ENCODE measurements at places on chromosomes 7 and 10.

- DNase-seq: no peak
Observed at GRCh38 chr7:83941300-83941699, 253.3 kb downstream of the SEMA3A start.

GRCh38 chr10:75304741-75305390, 69.1 kb upstream of the COMTD1 start:
- DNase-seq: no peak

GRCh38 chr7:159192013-159192412, 47.3 kb upstream of the VIPR2 start:
- DNase-seq: no peak

- DNase-seq: no peak
Observed at GRCh38 chr7:139232377-139232717, 1.3 kb downstream of the UBN2 start.

DNA sequence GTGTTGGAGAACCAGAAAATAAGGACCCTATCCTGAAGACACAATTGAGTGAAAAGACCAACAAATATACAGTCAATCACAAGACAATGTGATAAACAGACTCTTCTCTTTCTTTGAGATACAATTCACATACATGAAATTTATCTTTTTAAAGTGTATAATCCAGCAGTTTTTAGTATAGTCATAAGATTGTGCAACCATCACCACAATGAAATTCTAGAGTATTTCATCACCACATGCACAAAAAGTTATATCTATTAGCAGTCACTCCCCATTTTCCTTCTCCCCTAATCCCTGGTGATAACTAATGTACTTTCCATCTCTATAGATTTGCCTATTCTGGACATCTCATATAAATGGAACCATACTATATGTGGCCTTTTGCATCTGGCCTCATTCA, 8.2 kb upstream of the SORBS1 start:
- no peak for DNase-seq

DNA sequence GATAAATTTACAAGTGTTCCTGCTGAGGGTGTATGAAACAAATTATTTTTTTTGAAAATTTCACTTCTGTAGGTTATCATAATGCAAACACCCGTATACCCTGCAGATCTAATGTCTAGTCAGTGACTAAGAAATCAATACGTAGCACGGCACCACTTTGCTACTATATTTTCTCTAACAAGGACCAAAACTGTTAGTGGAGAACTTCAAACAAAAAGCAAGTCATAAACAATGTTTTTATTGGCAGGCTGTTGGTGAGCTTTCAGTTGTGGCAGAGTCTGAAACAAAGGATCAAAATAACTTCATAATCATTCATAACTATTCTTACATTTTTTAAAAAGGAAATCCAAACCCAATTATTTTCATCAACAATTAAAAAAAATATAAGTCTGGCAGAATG, 11.8 kb downstream of the SEM1 start:
- DNase-seq: no peak

DNA sequence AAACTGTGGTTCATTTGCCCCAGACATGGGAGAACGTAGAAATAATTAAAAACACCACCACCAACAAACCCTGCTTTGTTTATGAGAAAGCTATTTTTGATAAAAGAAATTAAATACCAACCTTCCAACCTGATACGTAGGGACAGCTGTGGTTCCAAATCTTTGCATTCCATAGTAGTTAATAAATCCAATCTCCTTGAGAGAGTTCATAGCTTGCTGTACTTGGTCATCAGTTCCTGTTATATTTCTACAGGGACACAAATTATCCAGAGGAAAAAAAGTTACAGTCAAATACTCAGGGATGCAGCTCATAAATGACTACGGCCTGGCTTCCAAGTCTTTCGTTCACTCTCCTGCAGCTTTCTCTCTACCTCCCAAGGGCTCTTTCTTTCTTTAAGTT, 41.1 kb downstream of the PUS7 start:
- DNase-seq: no peak

DNA sequence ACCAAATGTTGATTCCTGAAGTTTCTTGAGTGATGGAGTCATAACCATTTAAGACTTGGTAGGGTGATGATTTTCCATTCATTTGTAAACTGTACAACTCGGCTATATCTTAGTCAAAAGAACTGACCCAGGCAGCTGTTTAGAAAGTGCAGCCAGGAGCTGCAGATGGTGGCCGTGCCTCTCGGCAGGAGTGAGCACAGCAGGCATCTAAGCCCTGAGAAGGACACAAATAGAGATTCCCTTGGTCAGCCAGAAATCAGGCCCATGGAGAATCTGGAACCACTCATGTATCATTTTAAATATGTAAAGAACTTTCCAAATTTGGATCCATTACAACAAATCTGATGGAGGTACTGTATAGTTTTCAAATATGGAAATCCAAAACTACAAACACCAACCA, 177.0 kb upstream of the AKR1E2 start:
- DNase-seq: no peak

- DNase-seq: no peak
Observed at GRCh38 chr10:72740528-72740927, 48.6 kb downstream of the MCU start.

DNA sequence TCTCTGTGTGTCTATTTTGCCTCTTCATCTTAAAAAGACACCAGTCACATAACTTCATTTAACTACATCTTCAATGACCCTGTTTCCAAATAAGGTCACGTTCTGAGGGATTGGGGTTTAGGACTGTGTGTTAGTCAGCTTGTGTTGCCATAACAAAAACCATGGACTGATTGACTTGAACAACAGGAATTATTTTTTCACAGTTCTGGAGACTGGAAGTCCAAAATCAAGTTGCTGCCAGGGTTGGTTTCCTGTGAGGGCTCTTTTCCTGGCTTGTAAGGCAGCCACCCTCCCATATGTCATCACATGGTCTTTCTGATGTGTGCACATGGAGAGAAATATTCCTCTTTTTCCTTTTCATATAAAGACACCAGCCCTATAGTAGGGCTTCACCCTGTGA, 55.3 kb downstream of the REEP3 start:
- DNase-seq: no peak

DNA sequence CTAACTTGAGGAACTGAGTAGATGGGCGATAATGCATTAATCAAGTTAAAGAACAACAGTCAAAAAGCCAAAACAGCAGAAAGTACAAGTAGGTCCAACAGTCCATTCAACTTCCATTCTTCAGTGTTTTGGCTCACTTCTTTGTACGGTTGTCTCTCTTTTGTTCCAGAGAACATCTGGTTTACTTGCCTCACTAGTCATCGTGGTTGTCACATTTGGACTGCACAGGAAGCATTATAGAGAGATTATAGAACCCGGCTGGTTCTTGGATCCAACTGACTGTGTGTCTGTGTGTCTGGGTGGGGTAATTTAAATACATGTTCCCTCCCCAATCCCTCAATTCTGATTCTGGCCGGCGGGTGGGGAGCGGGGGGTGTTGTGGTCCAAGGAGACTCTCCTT, 1.8 kb upstream of the CEP41 start:
- no peak for DNase-seq

- DNase-seq: no peak
Observed at GRCh38 chr7:38052786-38053185, 125.3 kb upstream of the STARD3NL start.

GRCh38 chr10:61397175-61397986, 55.8 kb downstream of the TMEM26 start:
- peak; percentile 7 for DNase-seq

GRCh38 chr7:150556521-150557138, 10.6 kb upstream of the GIMAP4 start:
- DNase-seq: no peak

- no peak for DNase-seq
Observed at GRCh38 chr10:77614778-77615625, 22.6 kb downstream of the KCNMA1 start.

GRCh38 chr7:116524609-116525297, at the start of gene CAV1:
TSS of gene CAV1 (plus strand) at chr7:116525036. CDS start at chr7:116525063, 27 bp downstream.
- DNase-seq: peak; percentile 62

DNA sequence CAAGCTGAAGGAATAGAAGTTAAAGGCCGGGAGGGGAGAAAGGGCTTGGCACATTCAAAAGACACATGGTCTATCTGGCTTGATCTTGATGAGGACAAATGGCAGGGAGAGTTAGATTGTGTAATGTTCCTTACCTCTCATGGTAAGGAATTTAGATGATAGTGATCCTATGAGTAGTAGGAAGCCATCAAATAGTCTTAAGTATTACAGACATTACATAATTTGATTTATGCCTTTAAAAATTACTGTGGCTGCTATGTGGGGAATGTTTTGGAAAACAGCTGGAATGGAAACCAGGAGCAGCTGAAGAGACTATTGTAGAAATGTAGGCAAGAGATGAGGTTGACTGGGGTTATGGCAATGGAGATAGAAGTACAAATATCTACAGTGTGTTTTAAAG, 351.3 kb upstream of the BMPER start:
- no peak for DNase-seq

DNA sequence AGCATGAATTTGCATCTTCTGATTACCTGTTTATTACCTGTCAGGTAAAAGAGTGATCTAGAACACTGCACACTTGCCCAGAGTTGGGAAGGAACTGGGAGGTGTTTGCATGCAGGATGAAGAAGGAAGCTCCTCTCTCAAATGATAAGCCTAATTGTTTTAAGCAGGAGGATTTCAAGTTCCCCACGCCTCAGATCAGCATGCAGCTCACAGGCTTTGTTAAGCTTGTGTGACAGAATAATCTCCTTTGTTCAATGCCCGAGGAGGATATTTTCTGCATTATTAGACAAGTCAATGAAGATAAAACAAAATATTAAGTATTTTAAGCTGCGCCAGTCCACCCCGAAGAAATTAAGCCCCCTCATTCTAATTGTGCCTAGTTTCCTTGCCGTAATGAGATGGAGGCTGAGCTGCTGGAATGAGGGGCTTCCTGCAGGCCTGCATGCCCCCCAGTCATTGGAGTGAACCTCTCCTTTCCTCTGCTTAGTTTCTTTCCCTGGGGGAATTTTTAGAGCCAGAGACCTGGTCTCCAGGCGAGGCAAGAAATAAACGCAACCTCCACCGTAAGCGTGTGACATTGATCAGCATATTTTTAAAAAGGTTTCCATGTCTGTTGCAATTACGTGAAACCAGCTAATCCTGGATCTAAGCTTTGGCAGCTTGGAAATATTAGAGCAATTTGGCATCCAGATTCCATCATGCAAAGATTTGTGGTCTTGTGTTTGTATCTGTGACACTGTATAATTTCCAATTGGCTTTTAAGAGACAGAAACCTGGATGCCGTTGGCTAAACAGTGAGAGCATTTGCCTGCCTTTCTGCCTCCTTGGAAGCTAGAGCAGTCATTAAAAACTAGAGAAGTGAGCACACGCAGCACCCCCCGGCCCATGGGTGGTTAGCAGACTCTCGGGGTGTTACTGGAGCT, 376.0 kb downstream of the GALNT17 start:
- DNase-seq: no peak

- DNase-seq: no peak
Observed at GRCh38 chr10:43926875-43927406, 278.3 kb upstream of the ZNF32 start.

DNA sequence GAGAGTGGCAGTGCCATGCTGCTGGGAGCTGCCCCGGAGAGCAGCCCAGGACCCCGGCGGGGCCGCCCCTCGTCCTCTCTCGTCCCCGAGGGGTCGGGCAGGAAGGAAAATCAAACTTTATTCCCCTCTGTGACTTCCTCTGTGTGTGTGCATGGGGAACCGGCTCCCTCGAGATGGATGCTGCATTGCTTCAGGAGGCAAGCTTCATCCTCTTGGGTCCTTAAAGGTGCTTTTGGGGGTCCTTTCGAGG, 726 bp downstream of the MCU start:
- no peak for DNase-seq

DNA sequence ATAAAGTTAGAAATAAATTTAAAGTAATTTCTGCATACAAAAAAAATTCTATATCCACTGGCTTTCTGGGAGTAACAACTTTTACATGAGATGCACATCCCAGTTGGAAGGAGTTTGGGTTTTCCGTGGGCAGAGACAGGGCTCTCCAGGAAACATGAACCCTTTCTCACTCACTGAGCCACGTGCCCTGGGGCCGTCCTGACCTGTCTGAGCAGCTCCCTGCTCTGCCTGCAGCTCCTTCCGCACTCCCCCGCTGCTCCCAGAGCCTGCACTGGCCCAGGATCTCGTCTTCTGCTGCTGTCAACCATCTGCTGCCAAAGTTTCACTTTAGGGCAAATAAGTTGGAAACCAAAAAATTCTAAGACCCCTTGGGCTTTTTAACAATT, 169.1 kb downstream of the DIP2C start:
- DNase-seq: peak; percentile 81

DNA sequence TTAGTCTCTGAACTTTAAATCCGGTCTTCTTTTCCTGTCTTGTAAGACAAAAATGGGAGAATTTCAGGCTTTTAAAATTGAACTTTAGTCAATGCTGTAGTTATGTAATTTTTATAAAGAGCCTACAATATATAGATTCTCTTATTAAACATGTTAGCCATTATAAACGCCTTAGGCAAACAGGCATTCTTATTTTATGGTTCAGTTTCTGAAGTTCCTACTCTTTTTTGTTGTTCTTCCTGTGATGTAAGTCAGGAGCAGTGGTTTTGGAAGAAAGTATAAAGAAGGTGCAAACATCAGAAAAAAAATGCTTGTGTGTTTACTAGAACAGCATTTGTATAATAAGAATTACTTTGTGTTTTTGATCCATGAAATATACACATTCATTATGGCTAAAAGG, 41.6 kb downstream of the BICC1 start:
- no peak for DNase-seq

DNA sequence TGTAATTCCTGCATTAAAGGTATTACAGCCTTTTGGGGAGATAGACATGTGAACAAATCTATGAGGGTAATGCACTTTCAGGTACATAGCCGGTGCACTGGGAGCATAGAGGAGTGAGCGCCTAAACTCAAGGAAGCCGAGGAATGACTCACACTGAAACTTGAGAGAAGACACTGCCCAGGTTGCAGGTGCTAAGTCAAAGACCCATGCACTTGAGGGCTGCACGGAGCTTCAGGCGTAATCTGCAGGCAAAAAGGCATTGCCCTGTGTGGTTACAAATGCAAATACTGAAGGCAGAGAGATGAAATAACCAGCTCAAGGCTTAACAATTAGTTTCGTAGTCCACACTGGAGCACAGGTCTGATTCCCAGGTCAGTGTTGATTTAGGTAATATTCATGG, 51.0 kb upstream of the OSBPL3 start:
- DNase-seq: no peak

- DNase-seq: no peak
Observed at GRCh38 chr7:88254721-88255424, 35.0 kb upstream of the SRI start.

GRCh38 chr7:88092676-88092999, 127.2 kb downstream of the SRI start:
- no peak for DNase-seq

DNA sequence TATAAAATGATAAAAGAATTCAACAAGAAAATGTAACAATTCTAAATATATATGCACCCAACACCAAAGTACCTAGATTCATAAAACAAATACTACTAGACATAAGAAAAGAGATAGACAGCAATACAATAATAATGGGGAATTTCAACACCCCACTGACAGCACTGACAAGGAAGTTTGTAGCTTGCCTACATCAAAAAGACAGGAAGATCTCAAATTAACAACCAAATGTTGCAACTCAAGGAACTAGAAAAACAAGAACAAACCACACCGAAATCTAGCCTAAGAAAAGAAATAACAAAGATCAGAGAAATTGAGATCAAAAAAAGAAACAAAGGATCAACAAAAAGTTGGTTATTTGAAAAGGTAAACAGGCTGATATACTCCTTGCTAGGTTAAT, 36.5 kb upstream of the TNKS2 start:
- no peak for DNase-seq

- DNase-seq: no peak
Observed at GRCh38 chr7:39099146-39099545, 121.4 kb downstream of the POU6F2 start.

- DNase-seq: no peak
Observed at GRCh38 chr10:24384954-24385353, 176.0 kb downstream of the KIAA1217 start.
